ENCODE measurements at places on chromosomes 1 and 21. TPM values are rescaled to one million over a fixed set of nuclear protein-coding genes. Genes with fewer than 3 reads are reported as not detected.

DNA sequence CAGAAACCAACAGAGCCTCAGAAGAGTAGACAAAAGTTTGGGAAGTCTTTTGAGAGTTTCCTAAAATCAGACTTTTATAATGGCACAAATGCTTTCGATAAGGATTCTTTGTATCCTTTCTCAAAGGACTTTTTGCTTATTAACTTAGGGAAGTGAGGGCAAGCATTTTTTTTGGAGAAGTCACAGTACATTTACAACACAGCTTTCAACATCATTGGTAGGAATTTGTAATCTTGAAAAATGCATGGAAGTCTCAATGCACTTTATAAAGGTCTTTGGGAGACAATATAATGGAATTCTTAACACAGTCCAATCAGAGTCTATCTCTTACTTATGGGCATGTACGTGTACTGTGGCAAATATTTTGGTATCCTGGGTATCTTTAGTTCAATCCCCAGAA, 325.8 kb upstream of the NR5A2 start:
- no peak overlapping the region for H3K27ac ChIP-seq
- no peaks in the 10 kb centered on the region for H3K27me3 ChIP-seq
- DNase-seq = no peak
- H3K4me3 ChIP-seq = no peak overlapping the region
- H3K4me1 ChIP-seq = no peaks in the 10 kb centered on the region
- no peaks in the 10 kb centered on the region for H3K36me3 ChIP-seq

- H3K27ac ChIP-seq = no peak overlapping the region
- H3K27me3 ChIP-seq = no peaks in the 10 kb centered on the region
- no peak for DNase-seq
- H3K4me1 ChIP-seq = peaks cover 17% of the 10 kb centered on the region
- no peak overlapping the region for H3K4me3 ChIP-seq
Measured at GRCh38 chr1:94382201-94382600, 36.0 kb upstream of the ABCD3 start.

- no peak overlapping the region for H3K27ac ChIP-seq
- no peak overlapping the region for H3K4me3 ChIP-seq
- DNase-seq = no peak
- peaks cover 8% of the 10 kb centered on the region for H3K36me3 ChIP-seq
Measured at GRCh38 chr1:167981933-167982332, 45.1 kb upstream of the MPC2 start.

- no peaks in the 10 kb centered on the region for H3K4me1 ChIP-seq
- H3K27ac ChIP-seq = no peak overlapping the region
- H3K4me3 ChIP-seq = no peak overlapping the region
- no peaks in the 10 kb centered on the region for H3K27me3 ChIP-seq
- H3K36me3 ChIP-seq = no peaks in the 10 kb centered on the region
Measured at GRCh38 chr1:14697353-14697752, 98.9 kb downstream of the KAZN start.

DNA sequence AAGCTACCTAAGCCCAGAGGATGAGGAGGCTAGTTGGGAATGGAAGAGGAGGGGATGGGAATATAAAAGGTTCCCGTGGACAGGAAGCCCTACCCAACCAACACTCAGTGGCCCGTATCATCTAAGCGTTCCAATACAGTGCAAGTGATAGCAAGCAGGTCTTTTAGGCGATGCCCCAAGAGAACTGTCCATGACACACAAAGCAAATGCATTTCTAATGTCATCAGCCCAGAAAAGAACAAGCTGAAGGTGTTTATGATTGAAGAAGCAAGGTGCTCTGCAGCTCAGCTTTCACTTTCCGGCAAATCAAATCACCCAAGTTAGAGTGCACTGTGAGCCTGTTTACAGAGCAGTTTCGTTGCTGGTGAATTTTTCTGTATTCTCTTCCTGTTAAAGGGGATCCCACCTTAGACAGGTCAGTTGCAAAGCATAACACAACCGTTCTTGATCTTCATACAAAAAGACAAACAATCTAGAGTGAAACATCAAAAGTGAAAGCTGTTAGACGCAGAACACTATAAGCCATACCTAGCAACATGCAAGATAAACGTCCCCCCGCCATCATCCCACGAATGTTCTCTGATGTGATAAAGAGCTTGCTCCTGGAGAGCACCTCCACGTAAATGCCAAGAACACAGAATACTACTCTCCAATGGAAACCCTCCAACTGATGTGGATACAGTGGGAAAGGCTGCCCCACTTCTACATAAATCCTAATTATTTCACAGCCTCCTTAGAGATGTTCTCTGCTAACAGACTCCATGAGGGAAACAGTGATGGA, 54.0 kb downstream of the PGBD5 start:
- no peak for DNase-seq
- no peak overlapping the region for H3K27ac ChIP-seq
- no peak overlapping the region for H3K4me3 ChIP-seq
- no peaks in the 10 kb centered on the region for H3K4me1 ChIP-seq
- H3K36me3 ChIP-seq = no peaks in the 10 kb centered on the region

GRCh38 chr1:225412803-225413351, 15.0 kb downstream of the LBR start:
- no peaks in the 10 kb centered on the region for H3K4me1 ChIP-seq
- H3K4me3 ChIP-seq = no peak overlapping the region
- H3K36me3 ChIP-seq = peaks cover 49% of the 10 kb centered on the region
- DNase-seq = no peak
- no peak overlapping the region for H3K27ac ChIP-seq
- H3K27me3 ChIP-seq = no peaks in the 10 kb centered on the region

GJB5 gene
- total RNA-seq = not detected

GRCh38 chr1:18411820-18412641, 68.7 kb upstream of the KLHDC7A start:
- no peaks in the 10 kb centered on the region for H3K36me3 ChIP-seq
- H3K4me3 ChIP-seq = no peak overlapping the region

DNA sequence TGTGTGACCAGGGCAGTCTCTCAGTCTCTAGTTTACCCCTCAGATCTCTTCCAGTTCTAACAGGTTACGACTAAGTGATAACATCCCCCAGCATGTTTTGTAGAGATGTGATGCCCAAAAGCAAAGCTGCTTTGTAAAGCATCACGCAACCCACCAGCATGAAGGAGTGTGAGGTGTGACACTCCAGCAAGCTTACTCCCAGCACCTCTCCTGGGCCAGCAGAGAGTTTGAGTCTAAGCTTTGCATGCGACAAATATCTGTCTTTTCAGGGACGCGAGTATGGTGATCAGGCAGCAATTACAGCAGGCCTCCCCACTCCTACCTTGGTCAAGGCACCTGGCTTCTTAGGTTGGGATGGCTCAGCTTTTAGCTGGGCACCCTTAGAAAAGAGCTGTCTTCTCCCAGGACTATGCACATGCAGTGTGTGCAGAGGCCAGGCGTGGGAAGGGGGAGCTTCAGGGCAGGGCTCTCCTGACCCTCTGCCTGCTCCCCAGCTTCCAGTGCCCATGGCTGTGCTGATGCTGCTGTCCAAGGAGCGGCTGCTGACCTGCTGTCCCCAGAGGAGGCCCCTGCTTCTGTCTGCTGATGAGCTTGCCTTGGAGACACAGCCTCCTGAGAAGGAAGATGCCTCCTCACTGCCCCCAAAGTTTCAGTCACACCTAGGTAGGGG, 48.2 kb downstream of the ELK4 start:
- H3K36me3 ChIP-seq = no peaks in the 10 kb centered on the region
- H3K27ac ChIP-seq = no peak overlapping the region
- no peak overlapping the region for H3K4me3 ChIP-seq
- H3K27me3 ChIP-seq = peaks cover 4% of the 10 kb centered on the region
- no peaks in the 10 kb centered on the region for H3K4me1 ChIP-seq
- DNase-seq = no peak

GRCh38 chr1:104932949-104933679, 1183.4 kb downstream of the AMY1C start:
- no peak overlapping the region for H3K4me3 ChIP-seq
- H3K4me1 ChIP-seq = no peaks in the 10 kb centered on the region
- H3K27ac ChIP-seq = no peak overlapping the region
- H3K27me3 ChIP-seq = no peaks in the 10 kb centered on the region

- H3K27ac ChIP-seq = peak overlapping the region; percentile 87
- no peak for DNase-seq
- H3K36me3 ChIP-seq = peaks cover 5% of the 10 kb centered on the region
- peaks cover 3% of the 10 kb centered on the region for H3K27me3 ChIP-seq
Measured at GRCh38 chr1:173715538-173715844, 710 bp downstream of the KLHL20 start.

- H3K4me3 ChIP-seq = no peak overlapping the region
- H3K4me1 ChIP-seq = no peaks in the 10 kb centered on the region
- no peaks in the 10 kb centered on the region for H3K27me3 ChIP-seq
- no peak overlapping the region for H3K27ac ChIP-seq
- DNase-seq = no peak
- H3K36me3 ChIP-seq = no peaks in the 10 kb centered on the region
Measured at GRCh38 chr1:4166713-4167112, 266.6 kb upstream of the C1orf174 start.

NTMT2 gene
- not detected for total RNA-seq

GRCh38 chr1:5992814-5993555, 760 bp upstream of the NPHP4 start:
- H3K27ac ChIP-seq = peak overlapping the region; percentile 98
- peak overlapping the region; percentile 93 for H3K4me3 ChIP-seq
- H3K4me1 ChIP-seq = peaks cover 32% of the 10 kb centered on the region
- no peaks in the 10 kb centered on the region for H3K36me3 ChIP-seq

- H3K4me1 ChIP-seq = peaks cover 9% of the 10 kb centered on the region
- peak overlapping the region; percentile 81 for H3K27ac ChIP-seq
- H3K36me3 ChIP-seq = no peaks in the 10 kb centered on the region
- peak; percentile 64 for DNase-seq
- H3K4me3 ChIP-seq = peak overlapping the region; percentile 97
Measured at GRCh38 chr1:155323729-155324036, 3.0 kb downstream of the RUSC1 start.

DNA sequence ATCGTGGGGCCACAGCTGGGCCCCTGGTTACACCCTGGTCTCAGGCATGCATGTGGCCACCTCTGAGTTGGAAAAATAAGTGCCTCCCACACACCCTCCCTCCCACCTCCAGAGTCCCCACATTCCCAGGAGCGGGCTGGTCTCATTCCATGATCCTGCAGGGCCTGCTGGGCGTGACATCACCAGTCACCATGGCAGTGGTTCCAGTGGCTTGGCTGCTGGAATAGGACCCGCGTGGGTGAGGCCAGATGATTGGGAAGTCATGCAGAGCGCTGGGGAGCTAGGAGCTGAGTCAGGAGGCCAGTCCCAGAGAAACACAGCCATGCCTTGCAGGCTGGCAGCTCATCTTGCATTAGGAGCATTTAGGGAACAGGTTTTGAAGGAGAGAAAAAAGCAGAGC, 125.4 kb upstream of the TMEM51 start:
- DNase-seq = no peak
- H3K27me3 ChIP-seq = no peaks in the 10 kb centered on the region
- H3K4me1 ChIP-seq = no peaks in the 10 kb centered on the region
- no peak overlapping the region for H3K4me3 ChIP-seq
- H3K27ac ChIP-seq = no peak overlapping the region

DNA sequence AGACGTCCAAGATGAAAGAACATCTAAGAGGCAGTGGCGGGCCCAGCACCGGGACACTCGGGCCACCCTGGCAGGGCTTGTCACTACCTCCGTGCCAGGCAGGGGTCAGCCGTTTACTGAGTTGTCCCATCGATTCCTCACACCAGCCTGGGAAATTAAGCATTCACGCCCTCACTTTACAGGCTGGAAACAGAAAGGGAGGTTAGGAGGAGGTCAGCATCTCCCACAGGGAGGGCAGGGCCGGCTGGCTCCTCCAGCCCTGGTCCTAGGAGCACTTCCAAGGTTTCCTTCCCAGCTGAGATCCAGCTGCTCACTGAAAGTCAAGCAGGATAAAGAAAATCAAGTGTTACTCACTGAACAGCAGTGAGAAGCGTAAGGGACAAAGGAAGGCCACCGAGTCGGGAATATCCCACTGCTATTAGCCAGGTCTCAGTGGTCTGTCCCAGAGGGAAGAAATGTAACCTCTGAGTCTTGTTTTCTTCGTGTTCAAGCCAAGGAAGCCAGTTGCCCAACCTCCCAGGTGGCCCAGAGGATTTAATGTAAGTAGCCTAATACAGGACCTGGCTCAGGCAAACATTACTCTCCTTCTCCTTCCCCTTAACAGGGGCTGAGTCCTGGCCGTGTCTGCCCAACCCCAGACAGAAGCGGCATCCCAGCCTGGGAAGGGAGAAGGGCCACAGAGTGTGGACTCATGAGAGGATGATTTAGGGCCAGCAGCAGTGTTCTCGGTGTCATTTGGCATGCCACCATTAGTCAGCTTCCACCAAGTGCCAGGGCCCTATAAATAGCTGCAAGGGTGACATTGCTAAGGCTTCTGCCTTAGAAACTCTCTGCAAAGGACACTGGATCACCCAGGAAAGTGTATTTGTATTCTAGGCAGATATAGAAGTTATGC, 203.1 kb upstream of the GALNT2 start:
- H3K27me3 ChIP-seq = no peaks in the 10 kb centered on the region
- H3K27ac ChIP-seq = no peak overlapping the region
- DNase-seq = no peak

DNA sequence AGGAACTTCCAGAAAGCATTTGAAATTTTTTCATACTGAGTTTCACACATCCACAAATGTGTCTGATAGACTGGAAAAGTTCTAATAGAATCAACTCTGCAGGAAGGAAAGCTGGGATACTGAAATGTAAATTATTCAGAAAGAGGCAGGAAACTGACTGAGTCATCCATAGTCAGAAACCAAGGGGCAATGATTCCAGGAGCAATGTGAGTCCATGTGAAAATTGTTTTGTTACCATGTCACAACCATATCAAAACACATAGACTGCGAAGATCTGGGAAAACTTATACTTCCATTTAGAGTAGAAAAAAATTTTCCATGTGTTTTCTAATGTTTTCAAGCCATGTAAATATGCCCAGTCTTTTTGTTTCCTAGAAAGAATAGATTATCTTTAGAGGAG, 142.3 kb upstream of the TMPRSS15 start:
- no peak overlapping the region for H3K27ac ChIP-seq
- H3K4me1 ChIP-seq = no peaks in the 10 kb centered on the region

- H3K4me1 ChIP-seq = no peaks in the 10 kb centered on the region
- H3K27me3 ChIP-seq = no peaks in the 10 kb centered on the region
- no peak overlapping the region for H3K4me3 ChIP-seq
- no peak overlapping the region for H3K27ac ChIP-seq
- H3K36me3 ChIP-seq = no peaks in the 10 kb centered on the region
Measured at GRCh38 chr1:221517961-221518360, 223.9 kb downstream of the DUSP10 start.

DNA sequence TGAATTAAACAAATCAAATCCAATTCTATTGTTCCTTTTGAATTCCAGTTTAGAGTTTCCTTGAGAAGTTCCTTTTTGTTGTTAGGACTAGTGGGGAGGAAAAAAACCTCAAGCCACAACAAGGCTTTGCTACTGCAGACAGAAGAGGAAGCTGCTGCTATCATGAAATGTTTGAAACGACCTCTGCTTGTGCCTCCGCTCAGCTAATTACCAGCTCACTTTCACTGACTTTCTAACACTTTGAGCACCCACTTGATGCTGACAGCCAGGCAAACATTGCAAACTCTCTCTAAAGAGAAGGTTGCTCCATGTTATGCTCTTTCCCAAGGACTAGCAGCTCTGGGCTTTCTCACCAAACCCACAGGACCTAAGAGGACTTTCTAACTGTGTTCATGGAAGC, 203.9 kb upstream of the PROX1 start:
- no peak overlapping the region for H3K27ac ChIP-seq
- H3K4me3 ChIP-seq = no peak overlapping the region
- no peak for DNase-seq
- peaks cover 11% of the 10 kb centered on the region for H3K4me1 ChIP-seq
- H3K27me3 ChIP-seq = no peaks in the 10 kb centered on the region
- H3K36me3 ChIP-seq = no peaks in the 10 kb centered on the region

GRCh38 chr1:155192346-155193274, 15.1 kb downstream of the THBS3 start:
- H3K4me1 ChIP-seq = peaks cover 24% of the 10 kb centered on the region
- no peaks in the 10 kb centered on the region for H3K36me3 ChIP-seq
- DNase-seq = peak; percentile 58
- peak overlapping the region; percentile 78 for H3K4me3 ChIP-seq

Data from CD8-positive, alpha-beta memory T cell (primary cell).